Umbilical cord (tissue), 2 donors: ENCODE measurements at places on chromosomes 7 and 10. TPM values are rescaled to one million over a fixed set of nuclear protein-coding genes. Genes with fewer than 3 reads are reported as not detected.

DNA sequence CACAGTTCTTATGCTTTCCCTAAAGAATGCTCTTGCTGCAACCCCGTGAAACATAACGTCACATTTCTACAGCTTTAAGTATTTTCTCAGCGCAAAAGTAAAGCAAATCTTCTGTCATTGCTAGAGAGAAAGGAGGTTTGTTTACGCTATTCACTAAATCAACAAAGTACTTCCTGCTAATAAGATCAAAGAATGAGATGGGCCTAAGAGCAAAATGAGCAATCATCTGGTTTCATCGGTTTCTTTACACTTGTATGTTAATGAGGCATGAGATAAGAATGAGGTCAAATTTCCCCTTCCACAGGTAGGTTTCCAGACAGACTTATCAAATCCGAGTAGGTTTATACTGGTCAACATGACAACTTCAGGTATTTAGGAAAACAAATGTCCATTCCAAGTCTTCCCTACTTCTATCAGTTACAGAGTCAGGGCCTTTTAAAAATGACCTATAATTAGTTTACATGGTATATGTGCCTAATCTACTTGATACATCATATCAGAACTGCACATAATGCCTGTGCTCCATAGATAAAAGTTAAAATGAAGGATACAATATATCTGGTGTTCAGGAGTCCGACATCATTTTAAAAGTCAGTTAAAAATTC is 8.4 kb downstream of the USP6NL start:
- no peak for DNase-seq

DNA sequence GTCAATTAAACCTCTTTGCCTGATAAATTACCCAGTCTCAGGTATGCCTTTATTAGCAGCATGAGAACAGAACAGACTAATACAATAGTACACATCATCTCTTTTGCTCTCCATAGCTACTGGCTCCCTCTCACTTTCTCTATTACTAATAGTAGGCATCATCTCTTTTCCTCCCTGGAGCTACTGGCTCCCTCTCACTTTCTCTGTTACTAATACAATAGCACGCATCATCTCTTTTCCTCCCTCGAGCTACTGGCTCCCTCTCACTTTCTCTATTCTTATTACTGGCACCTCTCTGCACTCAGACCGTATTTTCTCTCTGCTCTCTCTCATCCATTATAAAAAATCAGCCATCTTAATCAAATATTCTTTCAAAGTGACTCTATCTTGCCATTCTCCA is 37.1 kb downstream of the SLC25A13 start:
- DNase-seq: no peak

DNA sequence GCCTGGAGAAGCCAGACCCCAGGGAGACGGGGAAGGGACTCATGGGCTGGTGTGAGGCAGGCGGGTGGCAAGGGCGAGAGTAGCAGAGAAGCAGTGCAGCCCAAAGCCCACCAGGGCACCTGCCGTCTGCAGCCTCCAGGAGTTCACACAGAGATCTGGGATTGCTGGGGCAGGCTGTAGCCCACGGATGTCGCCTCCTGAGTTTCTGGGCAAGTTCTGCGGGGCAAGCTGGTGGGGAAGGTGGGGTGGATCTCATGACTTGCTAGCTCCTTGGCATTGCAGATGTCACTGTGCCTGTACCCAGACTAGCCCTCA is 6.0 kb downstream of the ADCK2 start:
- DNase-seq: no peak

- DNase-seq: no peak
These were observed 115.9 kb downstream of the GPR85 start for GRCh38 chr7:112970771-112971170.

- DNase-seq: no peak
These were observed 474.4 kb upstream of the C7orf33 start for GRCh38 chr7:148116195-148116594.

GRCh38 chr10:106740-107139 is 28.5 kb upstream of the ZMYND11 start:
- no peak for DNase-seq

DNA sequence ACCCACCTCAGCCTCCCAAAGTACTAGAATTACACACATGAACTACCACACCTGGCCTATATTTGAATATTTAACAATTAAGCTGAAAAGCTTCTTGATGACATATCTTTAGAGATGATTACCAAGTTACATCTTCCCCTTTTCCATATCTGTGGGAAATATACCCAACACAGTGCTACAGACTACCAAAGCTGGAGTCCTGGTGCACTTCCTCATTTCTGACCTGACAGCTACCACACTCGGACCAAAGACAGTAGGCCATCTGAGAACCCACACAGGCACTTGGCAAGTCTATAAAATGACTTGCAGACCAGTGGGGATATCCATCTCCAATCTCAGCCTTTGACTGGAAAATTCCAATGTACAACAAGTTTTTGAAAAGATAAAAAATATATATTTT is 270.4 kb upstream of the KLF14 start:
- no peak for DNase-seq

DNA sequence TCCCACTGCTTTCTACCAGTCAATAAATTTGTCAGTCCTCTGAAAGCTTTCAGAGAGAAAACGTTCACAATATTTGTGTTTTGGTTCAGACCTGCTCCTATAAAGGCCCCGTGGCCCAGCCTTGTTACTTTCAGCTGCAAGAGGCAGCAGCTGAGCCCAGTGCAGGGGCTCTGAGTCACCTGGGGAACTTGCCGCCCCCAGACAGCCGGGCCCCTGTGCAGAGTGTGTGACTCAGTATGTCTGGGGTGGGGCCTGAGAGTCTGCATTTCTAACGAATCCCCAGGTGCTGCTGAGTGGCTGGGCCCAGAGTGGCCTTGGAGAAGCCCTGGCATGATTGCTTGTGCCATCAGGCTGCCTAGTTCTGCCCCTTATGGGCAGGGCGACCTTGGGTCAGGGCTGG is 303.5 kb downstream of the PAXIP1 start:
- no peak for DNase-seq

- no peak for DNase-seq
These were observed 91.8 kb upstream of the KMT2C start for GRCh38 chr7:152527610-152528032.

Gene PLEKHS1
- total RNA-seq: 2.2 TPM

Gene TMEM176A
- total RNA-seq: 68.1 TPM

Gene ZNF365
- 6.3 TPM for total RNA-seq

Gene LDB3
- total RNA-seq: 3.4 TPM

Gene CYP2E1
- 0.72 TPM for total RNA-seq

Gene ASAH2B
- total RNA-seq: 7.5 TPM

Gene SVOPL
- 2.4 TPM for total RNA-seq
